ENCODE measurements at places on chromosomes 1 and 21.

- peak; percentile 82 for DNase-seq
Measured at GRCh38 chr1:183633676-183634343, 1.8 kb downstream of the ARPC5 start.

GRCh38 chr1:199046618-199047017 lies 407.8 kb downstream of the PTPRC start:
- no peak for DNase-seq

DNA sequence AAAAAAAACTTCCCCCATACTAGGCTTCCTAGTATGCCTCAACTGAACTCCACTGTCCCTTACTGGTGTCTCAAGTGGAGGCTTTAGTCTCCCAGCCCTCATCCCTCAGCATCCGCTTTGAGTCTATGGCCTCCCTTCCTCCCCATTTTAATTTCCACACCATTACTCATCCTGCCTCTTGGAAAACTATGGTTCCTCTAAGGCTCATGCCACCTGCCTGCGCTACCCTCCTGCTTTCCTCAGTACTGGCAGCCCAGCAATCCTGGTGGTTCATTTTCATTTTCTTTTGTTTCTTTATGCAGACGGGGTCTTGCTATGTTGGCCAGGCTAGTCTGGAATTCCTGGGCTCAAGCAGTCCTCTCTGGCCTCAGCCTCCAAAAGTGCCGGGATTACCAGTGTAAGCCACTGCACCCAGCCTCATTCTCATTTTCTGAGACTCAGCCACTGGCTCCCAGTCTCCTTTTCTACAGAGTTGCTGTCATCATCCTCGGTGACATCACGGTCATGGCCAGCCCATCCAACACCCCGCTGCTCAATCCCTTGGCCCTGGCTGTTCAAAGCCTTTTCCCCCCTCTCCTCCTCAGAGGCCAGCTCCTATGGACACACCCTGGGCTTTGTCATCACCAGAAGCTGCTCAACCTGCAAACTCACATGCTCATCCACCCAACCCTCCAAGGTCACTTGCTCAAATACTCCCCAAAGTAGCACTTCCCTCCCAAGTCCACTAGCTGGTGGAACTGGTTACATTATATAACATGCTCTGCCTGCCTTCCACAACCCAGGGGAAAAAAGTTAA lies 2.3 kb upstream of the PMVK start:
- DNase-seq: no peak

- peak; percentile 54 for DNase-seq
Measured at GRCh38 chr1:2821966-2822620, 20.6 kb upstream of the TTC34 start.

DNA sequence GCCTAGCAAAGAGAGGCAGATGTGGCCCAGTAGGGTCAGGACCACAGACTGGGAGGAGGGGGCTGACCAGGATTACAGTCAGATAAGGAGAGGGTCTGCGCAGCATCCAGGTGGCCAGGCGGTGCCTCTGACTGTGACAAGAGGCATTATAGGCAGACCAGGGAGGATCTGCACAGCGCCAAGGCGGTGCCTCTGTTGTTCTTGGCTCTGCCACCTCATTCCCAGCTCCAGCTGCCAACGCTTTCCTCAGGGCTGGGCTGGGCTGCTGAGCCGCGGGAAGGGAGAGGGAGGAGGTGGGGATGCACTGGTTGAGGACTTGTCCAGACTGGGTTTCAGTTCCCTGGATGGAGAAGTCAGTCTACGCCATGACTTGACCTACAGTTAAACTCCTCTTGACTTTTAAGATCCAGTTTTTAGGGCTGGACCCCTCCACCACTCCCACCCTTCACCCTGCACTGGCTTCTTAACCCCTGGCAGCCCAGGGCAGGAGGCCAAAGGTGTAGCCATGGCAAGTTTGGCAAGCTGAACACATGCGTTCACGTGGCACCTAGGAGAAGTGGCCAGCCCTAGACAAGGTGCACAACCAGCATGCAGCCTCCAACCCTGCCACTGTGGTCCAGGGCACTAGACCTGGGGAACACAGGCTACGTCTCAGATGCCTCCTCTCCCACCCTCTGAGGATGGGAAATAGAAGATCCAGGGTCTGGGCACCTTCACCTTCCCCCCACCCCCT lies 4.5 kb upstream of the CRABP2 start:
- DNase-seq: peak; percentile 88

- DNase-seq: peak; percentile 35
Measured at GRCh38 chr1:66315671-66316070, 218.3 kb upstream of the SGIP1 start.

DNA sequence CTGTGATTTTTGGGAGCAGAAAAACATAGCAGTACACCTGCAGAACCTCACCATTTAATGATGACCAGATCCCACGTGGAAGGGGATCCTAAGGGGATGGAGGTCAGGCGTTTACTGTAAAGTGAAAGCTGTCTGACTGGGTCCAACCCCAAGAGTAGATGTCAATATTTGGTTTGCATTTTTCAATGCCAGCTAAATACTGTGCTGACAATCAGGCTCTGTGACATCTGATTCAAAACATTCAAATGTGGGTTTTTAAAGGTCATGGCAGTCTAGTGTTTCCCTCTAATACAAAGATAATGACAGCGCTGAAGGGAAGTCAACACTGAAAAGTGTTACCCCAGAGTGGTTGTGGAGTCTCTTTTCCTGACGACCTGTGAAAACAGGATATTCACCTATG lies 68.1 kb downstream of the SPAG17 start:
- no peak for DNase-seq

DNA sequence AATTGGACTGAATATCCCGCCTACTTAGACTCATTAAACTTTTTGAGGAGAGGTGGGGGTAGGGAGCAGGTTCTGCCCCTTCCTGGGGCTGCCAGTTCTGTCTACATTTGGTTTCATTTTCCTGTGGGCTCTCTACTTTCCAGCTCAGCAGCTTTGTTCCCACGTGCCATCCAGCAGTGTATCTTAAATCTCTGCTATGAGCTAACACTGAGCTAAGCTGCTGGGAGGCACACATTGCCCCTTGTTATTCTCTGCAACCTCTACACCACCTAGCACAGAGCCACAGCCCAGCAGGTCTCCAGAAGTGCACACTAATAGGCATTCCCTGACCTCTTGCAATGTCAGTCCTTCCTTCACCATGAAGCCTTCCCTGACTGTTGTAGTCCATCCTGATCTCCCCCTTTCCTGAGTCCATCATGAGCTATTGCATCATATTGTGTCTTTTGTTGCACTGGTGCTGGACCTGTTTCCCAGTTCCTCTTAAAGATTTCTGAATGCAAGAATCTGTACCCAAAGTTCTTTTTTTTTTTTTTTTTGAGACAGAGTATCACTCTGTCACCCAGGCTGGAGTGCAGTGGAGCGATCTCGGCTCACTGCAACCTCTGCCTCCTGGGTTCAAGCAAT lies 28.7 kb upstream of the NRDC start:
- no peak for DNase-seq

- peak; percentile 24 for DNase-seq
Measured at GRCh38 chr1:64100791-64101190, 102.6 kb upstream of the UBE2U start.

DNA sequence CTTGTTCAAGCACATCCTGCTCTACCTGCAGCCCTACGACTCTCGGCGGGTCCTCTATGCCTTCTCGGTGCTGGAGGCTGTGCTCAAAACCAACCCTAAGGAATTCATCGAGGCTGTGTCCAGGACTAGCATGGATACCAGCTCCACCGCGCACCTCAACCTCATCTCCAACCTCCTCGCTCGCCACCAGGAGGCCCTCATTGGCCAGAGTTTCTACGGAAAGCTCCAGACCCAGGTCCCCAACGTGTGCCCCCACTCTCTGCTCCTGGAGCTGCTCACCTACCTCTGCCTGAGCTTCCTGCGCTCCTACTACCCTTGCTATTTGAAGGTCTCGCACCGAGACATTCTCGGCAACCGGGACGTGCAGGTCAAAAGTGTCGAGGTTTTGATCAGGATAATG lies 74.3 kb upstream of the MORC3 start:
- DNase-seq: no peak

- DNase-seq: no peak
Measured at GRCh38 chr1:239006276-239006675, 380.1 kb upstream of the CHRM3 start.

DNA sequence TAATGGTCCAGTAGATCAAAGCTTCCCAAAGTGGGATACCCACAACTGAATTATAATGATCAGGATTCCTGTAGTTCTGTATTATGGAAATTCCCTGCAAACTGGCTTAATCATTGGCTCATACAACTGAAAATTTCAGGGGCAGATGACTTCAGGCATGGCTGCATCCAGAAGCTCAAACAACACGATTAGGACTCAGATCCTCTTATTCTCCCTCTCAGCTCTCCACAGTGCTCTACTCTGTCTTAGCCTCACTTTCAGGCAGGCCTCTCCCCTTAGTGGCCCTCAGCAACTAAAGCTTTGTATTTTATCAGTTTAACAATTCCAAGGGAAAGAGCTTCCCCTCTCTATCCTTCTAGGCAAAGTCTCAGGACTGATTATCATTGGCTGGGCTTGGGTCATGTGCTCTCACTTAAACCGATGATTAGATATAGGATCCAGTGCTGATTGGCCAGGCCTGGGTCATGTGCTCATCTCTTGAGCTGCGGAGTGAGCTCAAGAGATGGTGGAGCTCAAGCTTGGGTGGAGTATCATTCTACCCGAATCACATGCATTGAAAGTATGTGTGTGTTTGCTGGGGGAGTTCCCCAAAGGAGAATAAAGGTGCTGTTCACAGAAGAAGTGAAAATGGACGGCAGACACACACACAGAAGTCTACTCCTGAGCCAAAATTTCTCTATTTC lies 57.9 kb upstream of the RUNX3 start:
- DNase-seq: no peak

DNA sequence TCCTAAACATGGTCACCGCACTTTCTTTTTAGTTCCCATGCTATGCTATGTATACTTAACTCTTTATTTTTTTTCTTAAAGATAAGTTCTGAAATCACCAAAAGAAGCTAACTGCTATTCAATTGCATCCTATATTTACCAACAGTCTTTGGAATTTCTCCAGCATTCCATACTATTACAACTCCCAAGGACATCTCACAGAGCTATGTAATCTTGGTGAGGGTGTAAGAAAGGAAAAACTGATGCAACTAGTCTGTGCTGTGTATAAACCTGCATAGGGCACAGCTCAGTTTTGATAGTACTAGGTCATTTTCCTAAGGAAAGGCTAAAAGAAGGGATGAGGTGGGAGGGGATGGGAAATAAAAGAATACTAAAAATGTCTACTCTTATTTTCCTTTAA lies 78.0 kb downstream of the PTPN14 start:
- DNase-seq: no peak

DNA sequence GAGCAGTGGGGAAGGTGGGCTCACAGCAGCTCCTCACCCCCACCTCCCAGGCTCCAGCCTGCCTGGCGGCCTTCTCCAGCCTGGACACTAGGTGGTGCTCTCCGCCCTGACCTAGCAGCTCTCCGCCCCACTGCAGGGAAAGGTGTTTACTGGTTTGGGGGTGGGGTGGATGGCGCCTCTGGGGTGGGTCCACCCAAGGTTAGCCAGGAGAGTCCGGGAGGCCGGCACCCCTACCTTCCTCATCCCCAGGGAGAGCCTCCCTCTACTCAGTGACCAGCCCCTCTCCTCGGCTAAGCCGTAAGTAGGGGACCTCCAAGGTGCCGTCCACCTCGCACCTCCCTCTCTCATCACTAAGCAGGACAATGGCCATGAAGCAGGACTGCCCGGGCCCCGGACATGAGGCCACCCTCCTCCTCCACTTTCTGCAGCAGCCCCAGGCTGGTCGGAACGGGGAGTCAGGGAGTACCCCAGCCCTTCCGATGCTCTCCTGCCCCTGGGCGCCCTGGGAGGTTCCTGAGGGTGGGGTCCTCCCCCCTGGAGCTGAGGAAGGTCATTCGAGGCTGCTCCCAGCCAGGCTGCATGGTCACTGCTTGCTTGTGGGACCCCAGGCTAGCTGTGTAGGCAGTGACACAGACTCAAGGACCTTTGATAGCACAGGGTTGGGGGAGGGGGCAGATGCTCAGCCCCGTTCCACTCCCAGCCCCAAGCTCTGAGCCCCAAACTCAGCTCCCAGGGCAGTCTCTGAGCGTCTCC lies 101.4 kb upstream of the VAMP3 start:
- DNase-seq: peak; percentile 80

DNA sequence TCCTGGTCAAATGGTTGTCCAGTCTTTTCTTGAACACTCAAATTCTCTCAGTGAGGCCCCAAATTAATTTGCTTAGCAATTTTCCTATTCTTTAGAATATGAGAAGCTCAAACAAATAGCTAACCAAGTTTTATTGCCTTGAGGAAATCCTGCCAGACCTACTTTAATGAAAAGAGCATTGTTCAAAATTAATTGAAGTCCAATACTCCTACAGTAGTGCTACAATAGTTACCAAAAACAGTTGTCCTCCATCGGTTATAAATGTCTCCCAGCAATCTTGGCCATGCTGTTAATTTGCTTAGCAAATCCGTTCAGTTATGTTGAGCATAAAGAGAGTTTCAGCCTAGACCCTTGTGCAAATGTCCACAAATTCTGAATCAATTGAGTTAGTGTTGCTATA lies 112.9 kb downstream of the MAB21L3 start:
- DNase-seq: no peak

- no peak for DNase-seq
Measured at GRCh38 chr1:234558330-234558836, 51.6 kb downstream of the IRF2BP2 start.

DNA sequence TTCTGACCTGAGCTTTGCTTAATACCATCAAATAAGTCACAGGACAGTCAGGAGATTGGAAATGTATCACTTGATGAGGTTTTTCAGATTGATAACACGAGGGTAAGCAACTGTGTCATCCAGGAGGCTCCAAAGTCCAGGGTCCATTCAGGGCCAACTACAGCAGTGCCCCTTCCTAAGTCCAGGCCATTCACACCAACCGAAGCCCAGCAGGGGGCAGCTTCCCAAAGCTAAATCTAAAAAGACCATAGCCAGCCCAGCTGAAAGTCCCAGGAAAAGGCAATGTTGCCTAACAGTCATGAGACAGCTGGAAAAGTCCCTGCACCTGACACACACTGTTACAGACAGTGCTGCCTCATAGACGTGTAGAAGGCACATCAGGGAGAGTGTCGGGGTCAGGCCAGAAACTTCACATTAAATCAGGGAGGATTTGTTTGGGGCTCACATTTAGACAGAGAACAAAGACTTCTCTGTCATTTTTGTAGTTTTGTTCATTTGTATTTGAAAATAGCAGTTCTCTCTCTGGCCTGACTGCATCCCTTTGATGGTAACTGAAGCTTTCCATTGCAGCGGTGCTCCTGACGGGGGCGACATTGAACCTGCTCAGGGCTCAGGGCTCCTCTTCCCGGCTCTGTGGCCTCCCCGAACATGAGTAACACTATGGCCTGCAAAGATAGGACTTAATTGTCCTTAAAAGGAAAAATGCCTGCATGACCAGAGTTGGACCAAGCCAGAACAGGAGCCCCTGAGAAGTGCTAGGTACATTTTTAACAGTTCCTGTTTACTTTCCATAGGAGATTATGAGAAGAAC lies 200.4 kb downstream of the NRIP1 start:
- DNase-seq: peak; percentile 92

GRCh38 chr1:207429963-207430362 lies 24.2 kb upstream of the CR2 start:
- DNase-seq: no peak

DNA sequence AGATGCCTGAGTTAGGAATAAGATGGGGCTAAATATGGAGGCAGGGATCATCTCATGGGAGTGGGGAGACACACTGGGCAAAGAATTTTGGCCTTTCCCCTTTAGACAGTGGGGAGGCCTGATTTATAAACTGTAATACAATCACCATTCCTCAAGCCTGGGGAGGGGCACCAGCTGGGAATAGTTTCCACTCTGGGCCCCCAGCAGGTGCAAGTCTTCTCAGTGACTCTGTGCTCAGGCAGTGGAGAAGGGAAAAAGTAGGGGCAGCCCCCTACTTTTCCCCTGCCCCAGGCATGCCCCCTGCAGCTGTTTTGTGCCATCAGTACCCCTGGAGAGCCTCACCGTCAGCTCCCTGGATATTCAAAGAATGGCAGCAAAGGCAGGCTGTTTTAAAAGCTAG lies 19.1 kb downstream of the COA7 start:
- no peak for DNase-seq
